ENCODE measurements at places on chromosomes 2 and 18. TPM values are rescaled to one million over a fixed set of nuclear protein-coding genes. Genes with fewer than 3 reads are reported as not detected.

Gene DNPEP
- 74.7 TPM for total RNA-seq

GRCh38 chr2:127348426-127349000 is 39.3 kb downstream of the MAP3K2 start:
- no peak overlapping the region for H3K4me3 ChIP-seq
- H3K4me1 ChIP-seq, result peaks cover 3% of the 10 kb centered on the region

DNA sequence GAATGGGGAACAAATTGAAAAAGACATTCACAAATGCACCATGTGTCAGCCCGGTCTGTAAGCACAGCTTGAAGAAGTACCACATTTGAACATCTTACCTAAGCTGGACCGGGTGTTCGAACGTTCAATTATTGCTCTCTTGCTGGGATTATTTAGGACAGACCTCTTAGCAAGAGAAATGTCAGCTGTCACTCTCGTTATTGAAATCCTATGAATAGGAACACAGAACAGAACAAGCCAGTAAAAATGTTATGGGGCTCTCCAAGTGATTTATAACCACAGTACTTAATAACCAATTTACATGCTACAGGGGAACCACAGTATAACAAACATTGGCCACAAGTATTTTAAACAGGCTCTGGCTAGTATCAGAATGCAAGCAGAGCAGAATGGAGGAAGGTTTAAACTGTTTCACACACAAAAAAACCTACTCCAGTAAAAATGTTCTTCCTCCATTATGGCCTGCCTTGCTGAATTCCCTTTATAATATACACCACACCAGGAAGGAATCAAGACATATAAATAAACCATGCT is 32.5 kb upstream of the ARL5A start:
- H3K27me3 ChIP-seq, result no peaks in the 10 kb centered on the region
- no peaks in the 10 kb centered on the region for H3K36me3 ChIP-seq
- no peak overlapping the region for H3K4me3 ChIP-seq
- no peak for DNase-seq
- H3K27ac ChIP-seq, result no peak overlapping the region

- no peaks in the 10 kb centered on the region for H3K4me1 ChIP-seq
- no peak for DNase-seq
- H3K27ac ChIP-seq, result no peak overlapping the region
These were observed 675.3 kb downstream of the TMEM182 start for GRCh38 chr2:103437161-103437560.

GRCh38 chr2:163205589-163206254 is 367.2 kb upstream of the KCNH7 start:
- no peak overlapping the region for H3K27ac ChIP-seq
- no peaks in the 10 kb centered on the region for H3K36me3 ChIP-seq
- H3K27me3 ChIP-seq, result peaks cover 3% of the 10 kb centered on the region
- no peak for DNase-seq
- no peak overlapping the region for H3K4me3 ChIP-seq

DNA sequence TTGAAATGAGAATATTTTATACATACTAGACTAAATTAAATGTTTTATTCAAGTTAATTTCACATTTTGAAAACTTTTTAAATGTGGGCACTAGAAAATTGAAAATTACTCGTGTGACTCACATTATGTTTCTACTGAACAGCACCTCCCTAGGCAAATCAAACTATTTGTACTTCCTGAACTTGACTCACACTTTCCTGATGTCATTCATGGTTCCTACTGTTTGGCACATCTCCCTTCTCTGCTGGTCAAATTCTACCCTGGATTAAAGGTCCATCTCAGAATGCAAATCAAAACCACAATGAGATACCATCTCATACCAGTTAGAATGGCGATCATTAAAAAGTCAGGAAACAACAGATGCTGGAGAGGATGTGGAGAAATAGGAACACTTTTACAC is 16.7 kb downstream of the LHCGR start:
- no peak overlapping the region for H3K27ac ChIP-seq
- H3K4me3 ChIP-seq, result no peak overlapping the region
- H3K36me3 ChIP-seq, result no peaks in the 10 kb centered on the region
- no peaks in the 10 kb centered on the region for H3K27me3 ChIP-seq
- peaks cover 7% of the 10 kb centered on the region for H3K4me1 ChIP-seq

All from IMR-90 (cell line).